Mucosa of gallbladder (tissue), 1 donor: ENCODE measurements at places on chromosomes 4 and X. TPM values are rescaled to one million over a fixed set of nuclear protein-coding genes. Genes with fewer than 3 reads are reported as not detected.

DNA sequence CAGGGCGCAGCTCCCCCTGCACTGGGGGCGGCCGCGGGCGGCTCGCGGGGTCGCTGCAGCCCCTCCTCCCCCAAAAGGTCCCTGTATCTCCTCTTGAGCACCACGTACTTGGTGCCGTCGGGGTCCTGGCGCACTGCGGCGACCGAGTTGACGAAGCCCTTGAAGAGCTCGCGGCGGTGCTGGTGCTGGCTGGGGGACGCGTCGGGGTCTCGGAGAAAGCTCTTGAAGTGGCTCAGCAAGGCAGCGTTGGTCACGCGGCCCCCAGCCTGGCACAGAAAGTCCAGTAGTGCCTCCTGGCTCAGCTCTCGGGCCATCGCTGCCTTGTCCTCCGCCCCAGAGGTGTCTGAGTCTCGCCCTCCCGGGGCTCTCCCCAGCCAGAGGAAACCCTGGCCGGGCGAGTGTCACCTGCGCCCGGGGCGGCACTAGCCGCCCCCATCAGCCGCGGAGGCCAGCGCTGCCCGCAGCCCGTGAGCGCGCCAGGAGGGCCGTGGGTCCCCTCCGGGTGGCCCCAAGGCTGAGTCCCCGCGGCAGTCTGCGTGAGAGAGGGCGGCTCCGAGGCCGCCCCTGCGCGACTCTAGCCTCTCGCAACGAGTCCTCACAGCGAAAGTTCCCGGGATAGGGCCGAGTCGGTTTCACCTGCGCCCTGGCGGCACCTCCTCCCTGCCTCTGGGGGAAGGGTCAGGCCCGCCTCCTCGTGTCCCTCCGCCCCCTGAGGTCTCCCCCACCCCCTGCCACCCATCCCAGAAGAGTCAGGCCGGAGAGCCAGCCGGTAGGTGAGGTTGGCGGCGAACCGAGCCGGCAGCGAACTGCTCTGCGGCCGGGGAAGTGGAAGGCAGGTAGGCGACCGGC lies at the start of gene SOWAHB:
TSS of gene SOWAHB (minus strand) at position 609 of the 849 bp plus-strand sequence. CDS start at position 314, 295 bp downstream.
- peak; percentile 81 for DNase-seq

DNA sequence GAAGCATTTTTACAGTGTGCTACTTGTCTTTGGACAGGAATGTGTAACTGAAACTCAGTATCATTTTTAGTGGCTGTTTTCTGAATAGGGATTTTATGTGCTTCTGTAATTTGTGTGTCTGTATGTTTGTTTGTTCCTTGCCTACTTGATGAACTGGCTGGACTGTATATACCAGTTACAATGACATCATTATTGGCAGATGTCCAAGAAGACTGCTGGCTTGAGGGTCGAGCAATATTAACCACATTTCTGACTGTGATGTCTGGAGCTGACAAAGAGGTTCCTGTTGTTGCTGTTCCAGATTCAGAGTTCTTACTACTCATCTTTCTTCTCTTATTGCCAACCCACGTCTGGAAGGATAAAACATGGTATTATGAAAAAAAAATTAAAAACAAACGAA lies 33.0 kb downstream of the HDX start:
- no peak for DNase-seq

Gene PAK3
- 1.0 TPM for total RNA-seq

Gene ETDC
- total RNA-seq, result not detected

Gene GAGE12H
- total RNA-seq, result not detected

- no peak for DNase-seq
Observed at GRCh38 chr4:112905728-112906127, 143.7 kb upstream of the ANK2 start.

DNA sequence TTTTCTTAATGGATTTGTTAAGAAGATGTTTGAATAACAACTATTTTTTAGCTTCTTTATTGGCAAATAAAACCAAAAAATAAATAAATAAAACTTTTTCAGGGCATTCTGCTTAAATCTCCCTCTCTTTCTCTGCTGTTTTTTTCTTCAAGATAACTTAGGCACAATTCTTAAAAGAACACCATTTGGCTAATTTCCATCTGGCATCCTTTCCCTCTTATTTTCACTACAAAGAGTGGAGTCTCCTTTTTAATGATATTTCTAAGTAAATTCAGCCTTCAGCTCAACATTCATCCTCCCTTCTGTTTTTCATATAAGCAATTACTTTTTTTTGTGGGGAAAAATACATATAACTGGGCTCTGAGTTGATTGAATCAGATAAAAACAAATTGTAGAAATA lies 88.1 kb downstream of the PCDH7 start:
- no peak for DNase-seq

Gene TLR3
- total RNA-seq, result 30.2 TPM

DNA sequence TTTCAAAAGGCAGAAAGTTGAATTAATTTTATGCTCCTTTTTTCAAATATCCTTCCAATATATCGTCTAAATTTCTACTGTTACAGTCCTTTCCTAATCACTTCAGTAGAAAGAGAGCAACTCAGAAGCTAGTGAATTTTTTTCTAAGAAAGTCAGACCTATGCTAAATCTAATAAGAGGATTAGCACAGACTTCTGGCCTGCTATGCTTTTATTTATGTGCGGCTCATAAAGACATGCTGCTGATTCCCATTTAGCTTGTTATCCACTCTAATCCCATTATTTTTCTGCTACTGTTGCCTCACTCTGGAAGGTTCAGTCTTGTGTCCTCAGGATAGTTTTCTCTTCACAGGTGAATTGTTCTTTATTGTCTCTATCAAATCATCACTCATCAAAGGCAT lies 473.5 kb upstream of the FAM241A start:
- DNase-seq, result no peak

- DNase-seq, result no peak
Observed at GRCh38 chrX:153245288-153245731, 66.2 kb downstream of the MAGEA1 start.

Gene FRG2
- not detected for total RNA-seq

- DNase-seq, result peak; percentile 15
Observed at GRCh38 chrX:39367416-39367815, 566.2 kb downstream of the MID1IP1 start.

Gene NUDT11
- 1.5 TPM for total RNA-seq

Gene RAI2
- total RNA-seq, result 45.7 TPM

DNA sequence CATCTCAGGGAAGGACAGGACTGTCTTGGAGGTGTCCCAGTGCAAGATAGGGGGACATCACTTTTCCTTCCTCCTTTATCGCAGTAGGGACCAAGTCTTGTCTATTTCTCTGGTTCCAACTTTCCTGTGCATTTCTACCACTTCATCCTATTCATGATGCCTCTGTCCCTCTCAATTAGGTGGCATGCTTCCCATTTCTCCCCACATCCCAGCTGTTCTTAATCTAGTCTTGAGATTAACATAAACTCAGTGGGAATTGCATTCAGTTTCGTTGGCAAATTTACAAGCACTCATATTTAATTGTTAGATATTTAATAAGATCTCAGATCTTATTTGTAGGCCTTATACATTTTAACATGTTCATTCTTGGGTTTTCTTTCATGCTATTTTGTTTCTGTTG lies 15.7 kb upstream of the ODAM start:
- DNase-seq, result no peak

- no peak for DNase-seq
Observed at GRCh38 chr4:79164907-79165610, 160.8 kb downstream of the NAA11 start.

Gene FOXR2
- total RNA-seq, result not detected

DNA sequence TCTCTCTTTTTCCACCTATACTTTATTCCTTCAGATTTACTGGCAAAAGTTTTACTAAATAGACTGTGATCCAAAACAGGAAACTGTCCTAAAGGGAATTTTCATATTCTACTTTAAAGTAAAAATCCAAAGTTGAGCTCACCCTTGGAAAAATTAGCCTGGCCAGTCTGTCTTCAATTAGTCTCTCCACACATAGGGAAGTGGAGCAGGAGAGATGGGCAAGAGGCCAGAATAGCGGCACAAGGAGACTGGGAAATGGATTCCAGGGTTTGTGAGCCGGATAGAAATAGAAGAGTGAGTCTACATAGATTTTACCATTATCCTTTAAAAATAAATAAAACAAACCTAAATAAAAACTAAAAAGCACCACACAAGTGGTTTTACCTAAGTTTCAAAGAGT lies 16.2 kb upstream of the FRMD7 start:
- no peak for DNase-seq

DNA sequence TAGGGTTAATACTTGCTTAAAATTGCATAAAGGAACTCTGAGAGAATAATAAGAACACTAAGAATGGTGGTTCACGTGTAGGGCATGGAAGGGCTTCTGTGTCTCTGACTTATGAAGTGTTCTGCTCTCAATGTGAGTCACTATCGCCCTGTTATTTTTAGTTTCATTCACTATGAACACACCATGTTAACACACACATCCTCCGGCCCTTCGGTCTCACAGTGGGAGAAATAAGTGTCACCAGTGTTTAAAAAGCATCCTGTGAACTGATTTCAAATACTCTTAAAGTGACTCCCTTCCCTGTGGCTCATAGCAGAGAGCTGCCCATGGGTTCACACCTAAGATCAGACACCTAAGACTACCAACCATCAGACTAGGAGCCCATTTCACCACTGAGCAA lies 33.8 kb upstream of the FGFBP2 start:
- DNase-seq, result no peak

Gene SLC6A8
- 165 TPM for total RNA-seq

DNA sequence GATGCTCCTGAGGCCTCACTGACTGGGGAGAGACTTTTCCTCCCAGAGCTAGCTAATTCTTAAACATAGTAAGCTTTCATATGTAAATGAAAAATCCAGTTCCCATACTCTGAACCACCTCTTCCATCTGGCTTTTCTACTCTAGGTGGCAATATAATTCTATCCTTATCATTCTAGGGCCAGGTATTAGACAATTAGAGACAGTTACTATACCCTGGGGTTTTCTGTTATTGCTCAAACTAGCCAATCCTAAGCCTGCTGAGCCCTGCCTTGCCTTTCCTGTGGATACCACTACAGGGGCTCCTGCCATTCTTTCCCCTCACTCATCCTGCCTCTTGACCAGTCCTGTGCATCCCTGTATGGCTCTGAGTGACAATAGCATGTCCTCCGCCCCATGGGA lies 552.0 kb downstream of the STIM2 start:
- DNase-seq, result no peak

DNA sequence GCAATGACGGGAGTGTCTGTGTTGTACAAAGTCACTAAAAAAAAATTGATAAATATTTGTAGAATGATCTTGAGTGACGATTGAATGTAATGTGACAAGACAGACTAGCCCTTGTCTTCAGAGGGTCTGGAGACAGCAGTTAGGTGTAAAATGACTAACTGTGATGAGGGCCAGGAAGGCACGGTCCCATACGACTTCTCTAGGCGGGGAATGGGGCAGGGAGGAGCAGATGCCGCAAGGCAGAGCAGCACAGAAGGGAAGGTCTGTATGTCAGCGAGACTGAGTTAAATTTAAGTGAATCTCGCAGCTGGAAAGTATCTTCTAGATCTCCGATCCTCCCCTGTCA lies 405 bp downstream of the CENPE start:
- DNase-seq, result no peak

GRCh38 chrX:66200855-66201795 lies 37.1 kb downstream of the HEPH start:
- no peak for DNase-seq

GRCh38 chr4:142838778-142839177 lies 7.3 kb downstream of the INPP4B start:
- DNase-seq, result no peak

GRCh38 chr4:15653864-15654592 lies 1.1 kb downstream of the FBXL5 start:
- no peak for DNase-seq

Gene HAUS7
- 22.4 TPM for total RNA-seq

GRCh38 chr4:155515444-155516075 lies 138.8 kb upstream of the MAP9 start:
- DNase-seq, result no peak

Gene SHOX
- total RNA-seq, result not detected

Gene AFF2
- total RNA-seq, result 36.0 TPM

DNA sequence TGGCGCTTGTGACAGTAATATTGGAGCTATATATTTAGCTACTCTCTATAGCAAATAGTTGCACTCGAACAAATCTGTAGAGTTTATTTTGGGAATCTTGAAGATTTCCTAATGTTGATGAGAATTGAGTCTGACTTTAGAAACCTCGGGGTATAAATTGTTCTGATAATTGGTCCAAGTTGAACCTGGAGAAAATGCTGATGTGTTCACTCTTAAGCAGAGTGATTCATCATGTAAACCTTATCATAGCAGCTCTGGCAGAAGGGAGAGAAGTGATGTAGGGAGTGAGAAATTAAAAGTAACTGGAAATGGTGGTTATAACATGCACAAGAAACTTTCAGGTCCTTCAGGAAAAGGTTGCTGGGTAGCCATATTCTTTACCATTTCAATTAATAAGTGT lies 16.4 kb upstream of the SLC4A4 start:
- no peak for DNase-seq
